Memory B cell (primary cell): ENCODE measurements at places on chromosomes 11 and 22.

DNA sequence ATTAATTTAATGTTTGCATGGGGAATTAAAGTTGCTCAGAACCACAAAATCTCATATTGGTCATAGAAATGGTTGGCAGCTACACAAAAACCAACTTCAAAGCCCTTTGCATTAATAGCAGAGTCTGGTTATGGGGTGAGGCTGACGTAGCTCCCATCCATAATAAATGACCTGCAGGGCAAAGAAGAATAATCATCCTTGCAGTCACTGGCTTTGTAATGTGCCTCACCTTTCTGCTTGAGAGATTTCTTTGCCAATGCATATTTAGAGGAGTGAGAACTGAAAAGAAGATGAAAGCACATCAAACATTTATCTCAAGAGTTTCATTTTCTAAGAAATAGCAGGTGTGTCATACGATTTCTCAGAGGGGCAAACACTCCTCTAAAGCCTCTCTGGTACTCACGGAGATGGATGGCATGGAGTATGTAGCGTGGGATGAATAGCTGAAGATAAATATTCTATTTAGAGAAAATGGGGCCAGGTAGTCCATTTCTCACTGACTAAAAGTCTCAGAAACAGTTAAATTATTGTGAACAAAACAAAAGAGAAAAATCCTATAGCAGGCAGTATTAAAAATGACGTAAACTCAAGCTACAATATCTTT, 1491.9 kb downstream of the FAM181B start:
- no peak for DNase-seq

- no peak for DNase-seq
These were observed 26.6 kb upstream of the TTC12 start for GRCh38 chr11:113287801-113288200.

DNA sequence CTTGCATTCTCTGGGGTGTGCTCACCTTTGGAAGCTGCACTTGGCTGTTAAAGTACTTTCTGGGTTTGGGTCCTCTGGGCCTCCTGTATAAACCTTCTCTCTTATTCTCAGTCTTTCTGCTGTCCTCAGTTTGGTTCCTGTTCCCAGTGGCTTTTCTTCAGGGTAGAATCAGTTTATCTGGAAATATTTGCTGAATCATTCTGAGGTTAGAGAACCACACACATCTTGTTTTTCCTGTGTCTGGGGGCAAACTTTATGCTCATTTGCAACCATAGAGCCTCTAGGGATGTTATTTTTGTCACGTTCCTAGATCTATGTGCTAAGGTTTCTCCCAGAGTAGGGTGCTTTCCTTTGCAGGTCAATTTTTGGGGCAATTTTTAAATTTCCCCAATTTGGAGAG, 224.3 kb upstream of the C11orf87 start:
- DNase-seq = no peak

DNA sequence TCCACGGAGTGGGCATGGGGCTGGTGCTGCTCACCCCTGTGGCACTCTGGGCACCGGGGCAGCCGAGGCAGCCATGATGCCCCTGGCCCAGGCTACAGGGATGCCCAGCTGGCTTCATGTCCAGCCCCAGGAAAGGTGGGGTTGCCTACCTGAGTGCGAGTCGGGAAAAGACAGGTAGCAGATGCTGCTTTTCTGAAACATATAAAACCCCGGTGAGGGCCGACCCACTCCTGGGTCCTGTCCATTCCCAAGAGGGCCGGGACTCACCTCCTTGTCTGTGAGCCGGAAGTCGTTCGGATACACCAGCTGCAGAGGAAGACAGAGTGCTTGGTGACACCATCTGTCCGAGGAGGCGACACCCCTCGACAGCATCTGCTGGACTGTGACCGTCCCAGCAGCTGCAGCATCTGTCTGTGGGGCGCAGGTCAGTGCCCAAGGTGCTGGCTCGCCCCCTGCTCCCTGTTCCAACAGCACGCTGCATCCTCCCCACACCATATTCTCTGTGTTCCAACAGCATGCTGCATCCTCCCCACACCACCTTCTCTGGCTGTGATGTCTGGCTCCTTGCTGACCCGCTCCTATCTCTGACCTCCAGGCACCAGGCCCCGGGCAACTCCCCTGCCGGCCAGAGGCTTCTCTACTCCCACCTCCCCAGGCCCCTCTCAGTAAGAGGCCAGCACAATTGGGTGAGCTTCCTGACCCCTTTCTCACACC, 8.0 kb downstream of the DENND6B start:
- DNase-seq = no peak

GRCh38 chr11:128603003-128603696, 15.8 kb upstream of the ETS1 start:
- DNase-seq = no peak
